PC-3 (cell line): ENCODE measurements at places on chromosomes 4 and X. TPM values are rescaled to one million over a fixed set of nuclear protein-coding genes. Genes with fewer than 3 reads are reported as not detected.

GRCh38 chr4:29756966-29757365, 963.2 kb upstream of the PCDH7 start:
- DNase-seq, result peak; percentile 4

GRCh38 chr4:125447551-125448290, 133.0 kb downstream of the FAT4 start:
- no peak for DNase-seq

The ADH1A gene
- total RNA-seq, result not detected in 2 replicates

The HCCS gene
- 44.9 and 54.4 TPM in 2 replicates for total RNA-seq

- no peak for DNase-seq
Observed at GRCh38 chr4:123083646-123084045, 161.2 kb upstream of the NUDT6 start.

The ETDB gene
- not detected in 2 replicates for total RNA-seq

DNA sequence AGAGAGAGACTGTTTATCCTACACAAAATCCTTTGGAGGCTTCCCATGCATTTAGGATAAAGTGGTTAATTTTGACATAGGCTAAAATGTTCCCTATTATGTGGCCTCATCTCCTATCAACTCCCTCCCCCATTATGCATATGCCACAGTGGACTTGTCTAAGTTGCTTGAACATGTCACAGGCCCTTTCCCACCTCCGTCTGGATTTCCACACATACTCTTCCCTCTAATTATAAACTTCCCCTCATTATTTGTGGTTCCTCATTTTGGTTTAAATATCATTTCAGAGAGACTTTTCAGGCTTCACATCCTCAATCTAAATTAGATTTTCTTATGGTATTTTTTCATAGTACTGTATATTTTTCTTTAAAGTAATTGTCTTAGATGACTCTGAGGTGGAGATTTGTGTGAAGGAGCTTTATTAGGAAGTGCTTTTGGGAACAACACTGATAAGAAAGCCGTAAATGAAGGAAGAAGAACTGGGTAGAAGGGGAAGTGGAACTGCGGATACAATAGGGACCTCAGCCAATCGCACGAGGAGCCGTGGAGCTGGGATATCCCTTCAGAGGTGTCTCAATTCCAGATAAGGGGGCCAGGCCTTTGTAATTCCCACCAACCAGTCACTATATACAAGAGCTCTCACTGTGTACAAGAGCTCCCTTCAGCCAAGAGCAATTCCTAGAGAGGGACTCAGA, 7.9 kb downstream of the C4orf17 start:
- no peak for DNase-seq

The CHIC1 gene
- total RNA-seq, result 2.4 and 3.8 TPM in 2 replicates

DNA sequence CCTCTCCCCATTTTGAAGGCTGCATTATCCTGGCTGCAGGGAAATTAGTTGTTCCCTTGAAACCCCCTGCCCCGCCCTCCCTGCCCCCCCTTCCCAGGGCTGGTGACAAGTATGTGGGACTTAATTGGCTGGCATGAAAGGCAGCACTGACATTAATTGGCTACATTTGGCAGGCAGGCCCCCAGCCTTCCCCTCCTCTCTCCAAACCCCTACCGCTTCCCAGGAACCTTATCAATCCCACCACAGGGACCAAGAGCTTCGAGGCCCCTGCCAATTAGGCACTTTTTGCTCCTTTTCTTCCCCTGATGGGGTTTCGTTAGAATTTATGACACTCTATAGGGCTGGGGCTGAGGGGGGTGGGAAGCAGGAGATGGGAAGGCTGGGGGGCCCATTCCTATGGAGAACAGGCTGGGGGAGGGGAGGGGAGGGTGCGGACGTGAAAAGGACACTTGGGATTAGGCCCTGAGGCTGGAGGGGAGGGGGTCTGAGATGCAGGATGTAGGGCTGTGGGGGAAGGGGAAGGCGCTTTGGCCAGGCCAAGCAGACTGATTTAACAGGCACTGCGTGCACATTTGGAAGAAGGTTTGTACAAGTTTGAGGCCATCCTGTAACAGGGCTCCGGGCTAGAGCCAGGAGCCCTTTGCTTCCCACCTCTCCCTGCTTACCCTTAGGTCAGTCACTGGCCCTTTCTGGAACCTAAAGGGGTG, 52.2 kb downstream of the EFNB1 start:
- no peak for DNase-seq

The TMEM271 gene
- total RNA-seq, result not detected in 2 replicates

DNA sequence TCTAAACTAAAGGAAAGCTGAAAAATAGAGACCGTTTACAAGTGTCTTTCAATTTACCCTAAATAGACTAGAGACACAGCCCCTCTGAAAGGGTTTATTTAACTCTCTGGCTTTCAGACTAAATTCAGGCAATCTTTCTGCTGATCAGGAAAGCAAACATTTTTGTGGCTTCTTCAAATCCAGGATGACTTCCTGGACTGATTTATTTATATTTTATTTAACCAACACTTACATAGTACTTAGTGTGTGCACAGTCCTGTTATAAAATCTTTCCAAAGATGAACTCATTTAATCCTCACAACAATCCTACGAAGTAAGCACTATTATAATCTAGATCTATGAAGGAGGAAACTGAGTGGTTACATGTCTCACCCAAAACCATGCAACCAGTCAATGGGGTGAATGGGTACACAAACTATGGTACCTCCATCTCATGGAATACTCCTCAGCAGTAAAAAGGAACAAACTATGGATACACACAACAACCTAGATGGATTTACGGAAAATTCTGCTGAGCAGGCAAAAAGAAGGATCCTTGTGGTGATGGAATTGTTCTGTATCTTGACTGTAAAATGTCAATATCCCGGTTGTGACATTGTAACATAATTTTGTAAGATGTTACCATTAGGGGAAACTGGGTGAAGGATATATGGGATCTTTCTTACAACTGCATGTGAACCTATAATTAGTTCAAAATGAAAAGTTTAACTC, 64.1 kb upstream of the MAMLD1 start:
- peak; percentile 42 for DNase-seq

DNA sequence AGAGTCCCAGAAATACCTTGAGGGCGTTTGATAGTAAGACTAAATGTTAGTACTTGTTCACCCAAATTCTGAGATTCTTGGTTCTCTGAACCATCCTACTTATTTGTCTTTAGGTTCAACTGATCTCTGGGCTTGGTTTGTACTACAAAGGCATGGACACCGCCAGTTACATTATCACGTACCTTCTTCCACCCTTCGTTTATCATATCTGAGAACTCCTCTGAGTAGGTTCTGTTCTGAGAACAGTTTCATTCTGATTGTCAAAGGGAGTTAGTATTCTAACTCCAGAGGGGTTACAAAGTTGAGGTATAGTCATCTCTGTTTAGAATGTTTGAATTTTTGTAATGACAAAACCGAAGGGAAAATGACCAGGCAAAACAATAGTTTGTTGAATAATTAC, 19.3 kb downstream of the ZFX start:
- DNase-seq, result no peak

The F8 gene
- 0.91 and 1.1 TPM in 2 replicates for total RNA-seq

The DCAF8L2 gene
- total RNA-seq, result not detected in 2 replicates

The C4orf54 gene
- 0.04 TPM in 1 of 2 replicates, not detected in the other for total RNA-seq

- DNase-seq, result peak; percentile 7
Observed at GRCh38 chrX:68498044-68498507, 775 bp upstream of the YIPF6 start.

The PAGE2B gene
- total RNA-seq, result not detected in 2 replicates

DNA sequence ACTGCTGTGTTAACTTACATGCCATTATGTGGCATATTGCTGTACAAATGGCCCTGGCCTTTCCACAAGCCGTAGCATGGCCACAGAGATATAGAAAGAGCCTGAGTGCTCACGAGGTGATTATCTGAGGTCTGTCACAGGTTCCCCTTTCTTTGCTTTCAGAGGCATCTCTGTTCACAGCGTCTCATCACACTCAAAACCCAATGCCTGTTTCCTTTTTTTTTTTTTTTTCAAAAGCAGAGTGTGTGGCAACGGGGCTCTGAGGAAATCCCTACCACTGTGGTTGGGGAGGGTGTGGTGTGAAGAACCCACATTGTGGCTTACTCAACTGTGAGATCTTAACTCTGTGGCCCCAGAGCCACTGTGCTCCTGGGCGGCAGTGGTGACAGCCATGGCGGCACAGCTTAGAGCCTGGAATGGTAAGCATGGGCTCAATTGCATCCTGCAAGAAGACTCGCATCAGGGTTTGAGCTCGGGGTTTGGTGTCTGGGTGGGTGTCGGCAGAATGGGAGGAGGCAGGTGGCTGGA, 30.8 kb downstream of the RTL5 start:
- no peak for DNase-seq

DNA sequence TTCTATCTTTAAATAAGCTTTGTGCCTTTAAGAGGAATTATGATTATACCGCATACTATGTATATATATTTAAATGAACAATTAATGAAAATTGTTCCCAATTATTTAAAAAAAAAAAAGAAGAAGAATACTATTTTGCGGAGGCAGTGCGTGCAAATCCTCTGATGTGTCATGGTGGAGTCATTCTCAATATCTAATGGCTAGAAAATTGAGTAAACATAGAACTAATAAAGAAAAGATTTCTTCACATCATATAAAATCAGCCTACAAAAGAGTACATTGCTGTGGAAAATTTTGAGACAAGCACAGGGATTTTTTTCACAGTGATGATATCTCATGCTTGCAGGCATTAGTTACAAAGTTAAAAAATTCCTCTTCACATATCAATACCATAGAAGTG, 2.6 kb upstream of the EREG start:
- DNase-seq, result peak; percentile 69

GRCh38 chrX:42803320-42803719, 25.4 kb upstream of the PPP1R2C start:
- DNase-seq, result no peak

The DDIT4L gene
- total RNA-seq, result not detected in 2 replicates

DNA sequence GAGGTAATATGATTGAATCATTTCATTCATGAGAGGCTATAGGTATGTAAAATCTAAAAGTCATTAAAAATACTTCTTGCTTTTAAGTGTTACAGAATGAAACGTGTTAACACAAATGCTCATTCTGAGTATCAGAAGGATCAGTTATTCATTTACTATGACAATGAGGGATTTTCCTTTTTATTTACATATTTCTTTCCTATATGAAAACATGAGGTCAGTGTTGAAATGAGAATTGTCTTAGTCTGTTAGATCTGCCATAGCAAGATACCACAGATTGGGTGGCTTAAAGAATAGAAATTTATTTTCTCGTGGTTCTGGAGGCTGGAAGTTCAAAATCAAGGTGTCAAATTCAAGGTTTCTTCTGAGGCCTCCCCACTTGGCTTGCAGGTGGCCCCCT, 181.2 kb downstream of the ARHGAP10 start:
- no peak for DNase-seq

DNA sequence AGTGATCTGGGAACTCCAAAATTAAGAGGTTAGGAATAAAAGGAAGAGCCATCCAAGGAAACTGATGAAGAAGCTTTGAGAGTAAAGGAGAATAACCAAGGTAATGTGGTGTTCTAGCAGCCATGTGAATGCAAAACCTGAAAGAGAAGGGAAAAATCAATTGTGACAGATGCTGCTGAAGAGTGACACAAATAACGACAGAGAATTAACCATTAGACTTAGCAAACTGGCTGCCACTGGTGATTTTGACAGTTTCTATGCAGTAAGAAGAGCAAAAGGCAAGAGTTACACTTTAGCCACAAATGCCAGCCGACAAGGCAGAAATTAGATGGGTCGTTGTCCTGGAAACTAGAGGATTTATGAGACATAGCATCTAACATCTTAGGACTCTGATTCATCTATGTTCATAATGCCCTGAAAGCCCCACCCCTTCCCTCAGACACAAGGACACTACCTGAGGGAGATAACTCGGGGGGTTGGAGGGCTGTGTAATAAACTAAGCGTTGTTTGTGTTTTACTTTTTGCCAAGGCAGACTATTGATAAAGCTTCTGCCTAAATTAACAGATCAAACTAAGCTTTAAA, 13.0 kb upstream of the TMEM144 start:
- DNase-seq, result no peak

DNA sequence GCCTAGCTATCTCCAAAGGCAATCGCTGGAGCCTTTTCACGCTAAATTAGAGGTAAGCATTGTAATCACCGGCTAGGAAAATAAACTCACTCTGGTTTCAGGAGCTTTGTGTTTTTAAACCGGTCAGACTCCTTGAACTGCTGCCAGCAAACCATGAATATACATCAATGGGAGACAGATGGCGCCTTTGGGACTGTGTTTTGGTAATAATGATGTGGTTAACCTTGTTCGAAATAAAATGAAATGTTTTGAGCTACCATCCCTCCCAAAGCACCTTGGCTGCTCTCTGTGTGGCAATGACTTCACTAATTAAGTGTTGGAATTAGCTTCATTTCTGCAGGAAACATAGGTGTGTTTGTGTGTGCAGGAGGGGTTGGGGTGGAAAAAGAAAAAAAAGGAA, 65.3 kb downstream of the CLNK start:
- peak; percentile 39 for DNase-seq

DNA sequence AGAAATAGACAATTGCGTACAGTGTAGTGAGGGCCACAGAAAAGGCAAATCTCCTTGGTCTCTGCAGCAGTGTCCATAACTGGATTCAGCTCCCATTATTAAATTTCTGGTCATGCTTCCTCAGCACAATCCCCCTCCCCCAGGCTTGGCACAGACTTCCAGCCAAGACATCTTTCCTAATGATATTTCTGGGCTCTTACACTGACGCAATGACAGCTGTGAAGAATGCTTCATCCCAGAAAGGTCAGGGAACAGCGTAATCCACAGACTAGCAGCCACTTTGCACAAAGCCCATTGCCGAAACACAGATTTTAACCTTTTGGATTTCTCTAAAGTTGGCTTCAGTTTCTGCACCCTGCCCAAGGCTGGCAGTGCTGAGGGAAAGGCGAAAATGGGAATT, 597.6 kb upstream of the CPEB2 start:
- DNase-seq, result no peak

DNA sequence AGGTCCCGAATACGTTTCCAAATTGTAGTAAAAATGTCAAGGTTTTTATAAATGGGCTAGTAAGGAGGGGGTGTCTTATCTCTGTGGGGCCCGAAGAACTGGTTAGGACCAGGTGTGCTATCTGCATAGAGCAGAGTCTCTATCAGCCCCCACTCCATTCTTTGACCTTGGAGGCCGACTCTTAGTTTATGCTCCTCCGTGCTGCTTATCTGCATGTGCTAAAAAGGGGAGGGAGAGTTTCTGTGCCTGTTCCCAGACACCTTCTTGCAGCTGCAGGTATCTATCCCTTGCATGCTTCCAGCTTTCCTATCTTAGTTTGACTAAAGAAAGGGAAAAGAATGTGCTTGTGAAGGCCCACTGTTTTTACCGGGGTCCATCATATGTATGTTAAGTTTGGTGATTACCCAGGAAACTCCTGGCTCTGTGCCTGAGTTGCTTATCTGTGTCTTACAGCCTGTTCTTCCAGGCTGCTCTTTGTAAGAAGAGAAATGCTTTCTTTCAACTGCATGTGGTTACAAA, 28.6 kb upstream of the NAF1 start:
- DNase-seq, result no peak

- peak; percentile 45 for DNase-seq
Observed at GRCh38 chrX:40068048-40068447, 29.7 kb downstream of the BCOR start.
